A673 (cell line): ENCODE measurements at places on chromosomes 5 and 9. TPM values are rescaled to one million over a fixed set of nuclear protein-coding genes. Genes with fewer than 3 reads are reported as not detected.

GRCh38 chr9:116178481-116179211 lies 25.1 kb downstream of the PAPPA start:
- no peak for DNase-seq

PHF24 gene
- total RNA-seq = 0.11 and 0.13 TPM in 2 replicates

SLC45A2 gene
- total RNA-seq = 0.28 and 0.31 TPM in 2 replicates

GRCh38 chr9:125983681-125984080 lies 236.5 kb downstream of the PBX3 start:
- no peak for DNase-seq

- no peak for DNase-seq
These were observed 63.2 kb downstream of the TTLL11 start for GRCh38 chr9:122029898-122030297.

DNA sequence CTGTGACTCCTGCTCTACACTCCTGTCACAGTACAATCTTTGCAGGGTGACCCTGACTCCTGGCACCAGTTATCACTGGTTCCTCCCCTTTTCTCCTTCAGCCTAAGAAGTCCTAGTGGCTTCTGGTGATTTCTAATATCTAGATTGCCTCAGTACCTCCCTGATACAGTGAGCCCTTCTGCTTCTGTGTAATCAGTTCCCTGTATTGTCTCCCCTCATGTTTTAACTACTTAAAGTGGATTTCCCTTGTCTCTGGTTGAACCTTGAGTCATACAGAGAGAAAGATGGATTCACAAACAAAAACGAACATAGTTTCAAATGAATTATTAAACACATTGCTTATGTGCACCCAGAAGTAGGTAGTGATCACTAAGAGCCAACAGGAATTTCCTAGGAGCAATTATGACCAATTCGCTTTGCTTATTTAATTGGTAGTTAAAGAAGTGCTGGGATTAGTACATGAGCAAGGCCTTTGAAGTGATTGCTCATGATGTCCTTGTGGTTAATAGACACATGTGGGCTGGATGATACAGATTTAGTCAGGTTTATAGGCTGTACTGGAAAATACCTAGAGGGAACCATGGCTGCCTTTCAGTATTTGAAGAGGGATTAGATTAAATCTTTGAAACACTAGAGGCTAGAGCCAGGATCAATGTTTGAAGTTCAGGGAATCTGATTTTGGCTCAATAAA lies 145.8 kb upstream of the MEF2C start:
- no peak for DNase-seq

DNA sequence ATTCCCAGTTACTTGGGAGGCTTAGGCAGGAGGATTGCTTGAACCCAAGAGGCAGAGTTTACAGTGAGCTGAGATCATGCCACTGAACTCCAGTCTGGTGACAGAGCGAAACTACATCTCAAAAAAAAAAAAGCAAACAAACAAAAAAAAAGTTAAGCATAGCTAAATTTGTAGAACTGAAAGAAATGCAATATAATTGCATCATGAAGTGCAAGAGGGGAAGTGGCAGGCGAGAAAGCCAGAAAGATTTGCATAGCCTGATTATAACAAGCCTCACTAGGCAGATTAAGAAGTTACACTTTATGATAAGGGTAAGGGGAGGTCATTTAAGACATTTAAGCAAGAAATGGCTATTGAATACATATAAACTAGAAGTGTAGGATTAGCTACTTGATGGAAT lies 187.1 kb downstream of the EDIL3 start:
- DNase-seq = no peak

- DNase-seq = no peak
These were observed 417.0 kb upstream of the ADAMTSL1 start for GRCh38 chr9:18056993-18057369.

GRCh38 chr5:72511774-72512592 lies 4.8 kb upstream of the ZNF366 start:
- no peak for DNase-seq

ZFAND5 gene
- 169 and 194 TPM in 2 replicates for total RNA-seq
